Naive thymus-derived CD4-positive, alpha-beta T cell (primary cell): ENCODE measurements at places on chromosomes 4 and X. TPM values are rescaled to one million over a fixed set of nuclear protein-coding genes. Genes with fewer than 3 reads are reported as not detected.

GRCh38 chr4:76301068-76301774 lies 5.3 kb upstream of the STBD1 start:
- H3K4me1 ChIP-seq: peaks cover 18% of the 10 kb centered on the region
- H3K36me3 ChIP-seq: no peaks in the 10 kb centered on the region
- DNase-seq: no peak
- H3K27ac ChIP-seq: no peak overlapping the region

DNA sequence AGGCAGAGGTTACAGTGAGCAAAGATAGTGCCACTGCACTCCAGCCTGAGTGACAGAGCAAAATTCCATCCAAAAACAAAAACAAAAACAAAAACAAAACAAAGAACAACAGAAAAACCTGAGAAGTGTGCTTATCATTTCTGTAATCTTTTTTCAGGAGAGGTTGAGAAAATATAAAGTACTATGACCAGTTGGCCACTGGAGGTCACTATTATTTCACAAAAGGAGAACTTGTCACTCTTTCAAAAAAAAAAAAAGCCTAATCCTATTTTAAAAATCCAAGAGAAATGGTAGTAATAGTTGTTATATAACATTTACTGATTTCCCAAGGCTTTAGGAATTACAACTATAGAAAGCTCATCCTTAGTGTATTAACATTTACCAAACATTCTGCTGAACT lies 24.9 kb upstream of the RNF150 start:
- no peaks in the 10 kb centered on the region for H3K27me3 ChIP-seq
- H3K36me3 ChIP-seq: no peaks in the 10 kb centered on the region
- H3K4me1 ChIP-seq: no peaks in the 10 kb centered on the region
- H3K27ac ChIP-seq: no peak overlapping the region

DNA sequence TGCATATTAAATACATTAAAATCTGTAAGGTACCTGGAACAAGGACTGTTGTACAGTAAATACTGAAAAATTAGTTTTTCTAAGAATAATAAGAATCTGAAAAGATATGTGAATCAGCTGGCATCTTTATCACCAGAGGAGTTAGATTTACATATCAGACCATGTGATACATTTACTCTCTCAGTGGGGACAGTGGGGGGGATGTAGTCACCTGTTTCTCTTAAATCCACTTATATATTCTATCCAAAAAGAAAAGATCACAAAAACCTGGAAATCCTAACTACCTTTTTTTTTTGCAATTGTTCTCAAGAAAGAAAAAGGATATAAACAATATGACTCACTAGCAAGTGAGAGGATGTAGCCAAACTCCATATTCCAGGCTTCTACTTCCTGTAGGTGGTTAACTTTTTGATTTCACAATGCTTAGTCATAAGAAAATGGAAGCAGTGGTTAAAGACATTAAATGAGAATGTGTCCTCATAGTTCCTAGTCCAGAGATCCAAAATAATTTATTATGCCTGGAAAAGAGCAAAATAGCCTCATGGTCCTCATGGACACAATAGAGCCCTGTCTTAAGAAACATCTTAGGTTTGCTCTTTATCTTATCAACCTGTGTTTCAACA lies 22.5 kb upstream of the MYOZ2 start:
- no peaks in the 10 kb centered on the region for H3K36me3 ChIP-seq
- no peak overlapping the region for H3K27ac ChIP-seq
- DNase-seq: no peak
- H3K27me3 ChIP-seq: no peaks in the 10 kb centered on the region
- no peak overlapping the region for H3K4me3 ChIP-seq

- H3K27me3 ChIP-seq: no peaks in the 10 kb centered on the region
- H3K27ac ChIP-seq: no peak overlapping the region
- H3K36me3 ChIP-seq: no peaks in the 10 kb centered on the region
- H3K4me1 ChIP-seq: no peaks in the 10 kb centered on the region
- DNase-seq: no peak
- no peak overlapping the region for H3K4me3 ChIP-seq
These were observed 223.4 kb upstream of the RPL34 start for GRCh38 chr4:108396900-108397497.

GRCh38 chr4:176879380-176880116 lies 86.8 kb upstream of the VEGFC start:
- H3K36me3 ChIP-seq: no peaks in the 10 kb centered on the region
- H3K27ac ChIP-seq: no peak overlapping the region
- no peak for DNase-seq
- H3K4me1 ChIP-seq: no peaks in the 10 kb centered on the region

- peak; percentile 8 for DNase-seq
- H3K4me1 ChIP-seq: no peaks in the 10 kb centered on the region
- no peak overlapping the region for H3K4me3 ChIP-seq
- no peaks in the 10 kb centered on the region for H3K27me3 ChIP-seq
- H3K27ac ChIP-seq: no peak overlapping the region
These were observed 254.5 kb upstream of the VEGFC start for GRCh38 chr4:177047070-177047850.

GRCh38 chr4:54625391-54625790 lies 32.4 kb upstream of the KIT start:
- no peaks in the 10 kb centered on the region for H3K27me3 ChIP-seq
- H3K4me1 ChIP-seq: no peaks in the 10 kb centered on the region
- H3K36me3 ChIP-seq: no peaks in the 10 kb centered on the region
- H3K27ac ChIP-seq: no peak overlapping the region
- DNase-seq: no peak

DNA sequence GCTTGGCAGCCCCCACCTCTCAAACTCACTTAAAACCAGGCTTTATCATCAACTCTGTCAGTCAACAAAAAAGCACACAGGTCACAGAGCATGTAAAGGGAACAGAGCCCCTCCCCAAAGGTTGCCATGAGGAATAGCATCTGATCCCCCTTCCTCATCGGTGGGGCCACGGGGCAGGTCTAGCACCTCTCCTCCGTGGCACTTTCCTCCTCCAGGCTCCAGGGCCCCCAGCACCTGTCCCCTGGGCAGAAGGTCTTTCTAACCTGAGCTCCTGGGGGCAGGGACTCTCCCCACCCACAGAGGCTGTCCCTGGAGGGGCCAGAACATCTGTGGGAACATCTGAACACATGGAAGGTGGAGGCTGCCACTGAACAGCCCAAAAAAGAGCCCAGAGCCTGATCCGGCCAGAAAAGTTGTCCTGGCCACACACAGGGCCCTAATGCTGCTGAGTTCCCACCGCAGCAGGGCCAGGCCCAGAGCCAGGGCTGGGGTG lies 65.7 kb downstream of the ZFYVE28 start:
- H3K27ac ChIP-seq: no peak overlapping the region
- no peaks in the 10 kb centered on the region for H3K27me3 ChIP-seq
- H3K4me1 ChIP-seq: no peaks in the 10 kb centered on the region
- no peak overlapping the region for H3K4me3 ChIP-seq
- H3K36me3 ChIP-seq: no peaks in the 10 kb centered on the region

DNA sequence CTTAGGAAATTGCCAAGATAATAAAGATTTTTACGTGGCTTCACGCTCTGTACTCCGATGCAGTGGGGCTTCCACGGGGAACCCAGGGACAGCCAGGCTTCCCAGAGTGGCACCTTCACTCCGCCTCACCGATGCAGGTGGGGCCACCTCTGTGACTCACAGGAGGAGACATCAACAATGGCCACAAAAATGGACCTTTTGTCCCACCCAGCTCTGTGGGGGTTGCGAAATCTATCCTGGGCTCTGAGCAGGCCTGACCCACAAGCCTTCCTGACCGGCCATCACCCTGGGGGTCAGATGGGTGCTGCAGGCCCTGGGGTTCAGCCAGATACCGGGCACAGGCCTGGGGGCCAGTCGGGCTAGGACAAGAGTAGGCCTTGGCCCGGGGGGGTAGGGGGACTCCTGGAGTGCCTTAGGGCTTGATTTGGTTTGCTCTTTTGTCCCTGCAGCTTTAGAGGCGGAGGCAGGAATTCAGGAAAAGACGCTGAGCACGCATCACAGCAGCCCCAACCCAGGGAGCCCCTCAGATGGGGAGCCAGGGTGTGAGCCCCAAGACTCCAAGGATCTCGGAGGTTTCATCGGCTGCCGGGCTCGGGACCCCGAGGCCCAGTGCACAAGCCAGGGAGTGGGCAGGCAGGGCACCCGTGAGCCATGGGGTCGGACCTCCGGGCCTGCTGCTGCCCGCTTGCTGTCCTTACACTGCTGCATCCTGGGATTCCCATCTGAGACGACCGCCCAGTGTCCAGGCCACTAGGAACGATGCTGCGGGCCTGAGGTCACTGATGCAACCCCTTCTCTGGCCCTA lies 136.5 kb upstream of the NKX1-1 start:
- H3K4me3 ChIP-seq: no peak overlapping the region
- H3K27me3 ChIP-seq: no peaks in the 10 kb centered on the region
- no peak for DNase-seq
- H3K36me3 ChIP-seq: no peaks in the 10 kb centered on the region

DNA sequence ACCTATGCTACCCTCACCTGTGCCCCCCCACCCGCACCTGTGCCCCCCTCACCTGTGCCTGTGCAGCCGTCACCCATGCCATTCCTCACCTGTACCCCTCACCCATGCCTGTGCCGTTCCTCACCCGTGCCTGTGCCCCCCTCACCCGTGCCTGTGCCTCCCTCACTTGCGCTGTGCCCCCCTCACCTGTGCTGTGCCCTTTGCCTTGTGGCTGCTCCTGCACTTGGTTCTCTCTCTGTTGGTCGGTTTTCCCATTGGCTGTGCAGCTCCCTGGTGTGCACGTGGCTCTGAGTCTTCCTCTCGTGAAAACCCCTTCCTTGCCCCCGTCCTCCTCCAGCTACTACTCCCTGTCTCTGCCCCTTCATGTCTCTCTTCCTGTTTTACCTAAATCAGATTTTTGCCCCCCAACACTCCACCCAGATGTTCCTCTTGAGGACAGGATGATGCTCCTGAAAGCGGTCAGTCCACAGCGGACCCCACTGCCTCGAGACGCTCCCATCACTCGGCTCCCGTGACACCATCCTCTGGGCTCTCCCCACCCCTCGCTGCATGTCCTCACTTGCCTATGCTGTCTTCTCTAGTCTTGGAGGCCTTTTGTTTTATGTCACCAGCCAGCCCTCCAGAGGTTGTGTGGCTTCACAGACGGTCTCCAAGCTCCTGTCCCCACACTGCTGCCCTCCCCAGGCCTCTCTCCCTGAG lies 6.8 kb downstream of the MAEA start:
- H3K27ac ChIP-seq: no peak overlapping the region
- H3K27me3 ChIP-seq: no peaks in the 10 kb centered on the region

GRCh38 chr4:155675709-155676429 lies 9.2 kb downstream of the GUCY1A1 start:
- no peak for DNase-seq
- H3K27ac ChIP-seq: no peak overlapping the region
- H3K4me1 ChIP-seq: no peaks in the 10 kb centered on the region
- H3K4me3 ChIP-seq: no peak overlapping the region

GRCh38 chr4:140757232-140757630 lies 1.0 kb upstream of the TBC1D9 start:
- H3K36me3 ChIP-seq: no peaks in the 10 kb centered on the region
- H3K4me1 ChIP-seq: peaks cover 7% of the 10 kb centered on the region
- H3K4me3 ChIP-seq: no peak overlapping the region
- DNase-seq: no peak
- H3K27me3 ChIP-seq: no peaks in the 10 kb centered on the region
- H3K27ac ChIP-seq: no peak overlapping the region

GRCh38 chr4:129014566-129015509 lies 78.5 kb downstream of the SCLT1 start:
- peaks cover 5% of the 10 kb centered on the region for H3K36me3 ChIP-seq
- H3K27ac ChIP-seq: no peak overlapping the region
- H3K27me3 ChIP-seq: no peaks in the 10 kb centered on the region
- no peak for DNase-seq
- no peak overlapping the region for H3K4me3 ChIP-seq
- no peaks in the 10 kb centered on the region for H3K4me1 ChIP-seq

- no peaks in the 10 kb centered on the region for H3K27me3 ChIP-seq
- no peak for DNase-seq
- H3K27ac ChIP-seq: no peak overlapping the region
- H3K4me3 ChIP-seq: no peak overlapping the region
These were observed 6.2 kb upstream of the DCTD start for GRCh38 chr4:182923366-182923765.

Gene MAGIX
- 1.5 TPM for total RNA-seq

Gene TBX22
- not detected for total RNA-seq

Gene GLRA2
- total RNA-seq: not detected in 2 replicates

Gene GAGE13
- total RNA-seq: not detected

Gene CLDN34
- not detected for total RNA-seq

Gene SHOX
- total RNA-seq: not detected

Gene SSX2
- total RNA-seq: not detected in 2 replicates

Gene CSAG3
- total RNA-seq: not detected
